Left ventricle myocardium superior (tissue), 1 donor: ENCODE measurements at places on chromosomes 16 and 17.

DNA sequence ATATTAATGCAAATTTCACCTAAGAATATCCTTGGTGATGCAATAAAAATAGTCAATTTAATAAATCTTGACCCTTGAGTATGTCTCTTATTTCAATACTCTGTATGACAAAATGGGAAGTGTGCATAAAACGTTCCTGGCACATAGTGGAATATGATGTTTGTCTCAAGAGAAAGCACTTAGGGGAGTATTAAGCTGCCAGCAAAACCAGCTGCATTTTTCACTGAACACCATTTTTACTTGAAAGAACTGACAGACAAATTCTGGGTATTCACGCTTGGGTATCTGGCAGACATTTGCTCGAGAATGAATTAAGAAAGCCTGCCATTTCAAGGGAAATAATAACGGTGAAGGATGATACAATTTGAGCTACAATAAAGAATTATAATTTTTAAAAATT, 364.8 kb downstream of the SOX9 start:
- no peak for DNase-seq

GRCh38 chr16:85899444-85899843, 482 bp downstream of the IRF8 start:
- DNase-seq = no peak

- DNase-seq = no peak
These were observed 28.6 kb downstream of the CEP95 start for GRCh38 chr17:64535357-64535756.

DNA sequence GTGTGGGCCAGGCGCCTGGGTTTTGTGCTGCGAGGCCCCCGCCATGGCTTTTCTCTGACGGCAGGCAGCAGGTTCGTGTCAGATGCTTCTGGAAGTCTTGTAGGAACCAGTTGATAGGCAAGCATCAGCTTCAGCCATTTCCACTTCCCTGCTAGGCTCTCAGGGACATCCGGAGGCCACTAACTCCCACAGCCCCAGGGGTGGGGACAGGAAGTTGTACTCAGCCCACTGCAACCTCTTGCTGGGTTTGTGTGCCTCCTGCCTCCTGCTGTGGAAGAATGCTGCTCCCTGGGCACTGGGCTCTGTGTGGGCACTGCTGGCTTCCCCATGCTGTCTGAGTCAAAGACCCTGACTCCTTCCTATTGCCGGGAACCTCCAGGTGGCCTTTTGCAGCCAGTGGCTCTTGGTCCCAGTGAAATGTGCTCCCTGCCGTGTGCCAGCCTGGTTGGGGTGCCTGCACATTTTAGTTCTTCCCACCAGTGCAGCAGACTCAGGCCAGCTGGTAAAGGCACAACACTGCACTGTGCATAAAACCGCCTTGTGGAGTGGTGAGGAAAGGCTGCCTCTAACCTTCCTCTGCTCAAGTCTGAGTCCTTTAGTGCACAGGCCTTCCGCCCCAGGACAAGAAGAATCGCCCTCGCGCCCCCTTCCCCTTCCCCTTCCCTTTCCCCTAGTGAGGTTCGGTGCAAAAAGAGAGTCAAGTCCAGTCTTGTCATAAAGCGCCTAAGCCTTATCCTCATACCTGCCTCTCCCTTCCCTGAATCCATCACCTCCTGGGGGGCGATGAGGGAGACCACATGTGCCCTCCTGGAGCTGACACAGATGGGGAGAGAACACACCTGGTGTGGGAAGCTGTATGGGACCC, 16.6 kb downstream of the LDHD start:
- peak; percentile 53 for DNase-seq

- peak; percentile 69 for DNase-seq
These were observed 11.5 kb upstream of the DUSP14 start for GRCh38 chr17:37478187-37478586.

DNA sequence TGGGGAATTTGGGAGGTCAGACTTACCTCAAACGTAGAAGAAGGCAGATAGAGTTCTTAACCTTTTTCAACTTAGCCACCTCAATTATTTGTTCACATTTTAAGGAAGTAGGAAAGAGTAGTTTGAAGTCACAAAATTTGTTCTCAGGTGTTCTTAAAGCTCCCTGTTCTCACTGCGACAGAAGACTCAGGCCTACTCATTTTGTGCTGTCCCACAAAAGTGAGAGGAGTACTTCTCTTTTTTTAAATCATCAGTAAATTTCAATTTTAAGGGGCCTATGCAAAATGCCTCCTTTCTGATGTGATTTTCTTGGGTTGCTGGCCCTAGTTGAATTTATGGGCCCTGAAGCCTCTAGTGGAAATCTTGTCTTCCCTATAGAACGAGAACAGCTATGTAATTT, 133.4 kb downstream of the MAP2K6 start:
- no peak for DNase-seq

GRCh38 chr16:27083861-27084261, 17.1 kb downstream of the C16orf82 start:
- DNase-seq = peak; percentile 38

- DNase-seq = no peak
These were observed 50.1 kb upstream of the DDX52 start for GRCh38 chr17:37693328-37693727.

GRCh38 chr16:82991966-82992675, 365.4 kb downstream of the CDH13 start:
- no peak for DNase-seq

GRCh38 chr16:67872631-67873434, at the start of gene EDC4:
Gene EDC4, plus strand, starts transcription at chr16:67873052. Its CDS starts 210 bp downstream, at chr16:67873262.
- peak; percentile 91 for DNase-seq

- DNase-seq = peak; percentile 75
These were observed 2.7 kb downstream of the CENPX start for GRCh38 chr17:82019690-82020571.

DNA sequence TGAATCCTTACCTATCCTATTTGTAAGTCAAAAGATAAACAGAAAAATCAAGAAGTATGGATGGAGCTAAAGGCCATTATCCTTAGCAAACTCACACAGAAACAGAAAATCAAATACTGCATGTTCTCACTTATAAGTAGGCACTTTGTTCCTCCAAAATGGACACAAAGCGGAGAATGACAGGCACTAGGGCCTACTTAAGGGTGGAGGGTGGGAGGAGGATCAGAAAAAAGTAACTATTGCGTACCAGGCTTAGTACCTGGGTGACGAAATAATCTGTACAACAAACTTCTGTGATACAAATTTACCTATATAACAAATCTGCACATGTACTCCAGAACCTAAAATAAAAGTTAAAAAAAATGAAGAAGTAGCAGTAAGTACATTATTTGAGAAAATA, 164.3 kb downstream of the PARN start:
- DNase-seq = no peak

DNA sequence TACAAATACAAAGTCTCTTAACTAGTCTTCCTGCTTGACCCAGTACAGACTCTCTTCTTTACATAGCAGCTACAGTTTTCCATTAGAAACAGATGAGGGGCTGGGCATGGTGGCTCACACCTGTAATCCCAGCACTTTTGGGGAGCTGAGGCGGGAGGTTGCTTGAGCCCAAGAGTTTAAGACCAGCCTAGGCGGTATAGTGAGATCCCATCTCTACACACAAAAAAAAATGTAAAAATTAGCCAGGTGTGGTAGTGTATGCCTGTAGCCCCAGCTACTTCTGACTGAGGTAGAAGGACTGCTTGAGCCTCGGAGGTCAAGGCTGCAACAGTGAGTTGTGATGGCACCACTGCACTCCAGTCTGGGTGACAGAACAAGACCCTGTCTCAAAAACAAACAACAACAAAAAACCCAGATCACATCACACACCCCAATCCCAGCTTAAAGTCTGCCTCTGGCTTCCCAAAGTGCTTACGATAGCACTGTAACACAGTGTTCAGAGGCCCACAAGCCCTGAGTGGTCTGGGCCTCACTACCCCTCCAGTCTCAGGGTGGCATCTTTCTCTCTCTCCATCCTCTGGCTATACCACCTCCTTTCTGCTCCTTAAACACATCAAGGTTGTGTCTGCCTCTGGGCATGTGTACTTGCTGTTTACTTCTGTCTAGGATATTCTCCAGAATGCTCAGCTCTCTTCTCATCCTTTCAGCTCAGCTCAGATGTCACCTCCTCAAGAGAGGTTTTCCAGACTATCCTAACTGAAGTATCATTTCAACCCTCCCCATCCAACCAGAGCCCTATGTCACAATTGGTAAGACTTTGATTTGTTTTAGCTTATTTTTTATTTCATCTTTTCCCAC, 4.0 kb downstream of the MMD start:
- no peak for DNase-seq

DNA sequence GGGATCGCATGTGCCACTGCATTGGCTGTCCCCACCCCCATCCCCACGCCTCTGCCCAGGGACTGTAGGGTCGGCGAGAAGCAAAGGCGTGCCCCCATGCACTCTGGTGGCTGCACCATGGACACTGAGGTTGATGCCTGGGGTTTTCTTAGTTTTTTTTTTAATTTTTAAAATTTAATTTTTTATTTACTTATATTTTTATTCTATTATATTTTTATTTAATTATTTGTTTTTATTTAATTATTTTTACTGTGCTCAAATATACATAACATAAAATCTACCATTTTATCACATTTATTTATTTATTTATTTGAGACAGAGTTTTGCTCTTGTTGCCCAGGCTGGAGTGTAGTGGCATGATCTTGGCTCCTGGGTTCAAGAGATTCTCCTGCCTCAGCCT, 57.4 kb downstream of the SOCS3 start:
- no peak for DNase-seq

GRCh38 chr16:51834133-51834532, 683.1 kb upstream of the SALL1 start:
- no peak for DNase-seq

GRCh38 chr17:46942441-46943217, 19.7 kb downstream of the GOSR2 start:
- peak; percentile 82 for DNase-seq

DNA sequence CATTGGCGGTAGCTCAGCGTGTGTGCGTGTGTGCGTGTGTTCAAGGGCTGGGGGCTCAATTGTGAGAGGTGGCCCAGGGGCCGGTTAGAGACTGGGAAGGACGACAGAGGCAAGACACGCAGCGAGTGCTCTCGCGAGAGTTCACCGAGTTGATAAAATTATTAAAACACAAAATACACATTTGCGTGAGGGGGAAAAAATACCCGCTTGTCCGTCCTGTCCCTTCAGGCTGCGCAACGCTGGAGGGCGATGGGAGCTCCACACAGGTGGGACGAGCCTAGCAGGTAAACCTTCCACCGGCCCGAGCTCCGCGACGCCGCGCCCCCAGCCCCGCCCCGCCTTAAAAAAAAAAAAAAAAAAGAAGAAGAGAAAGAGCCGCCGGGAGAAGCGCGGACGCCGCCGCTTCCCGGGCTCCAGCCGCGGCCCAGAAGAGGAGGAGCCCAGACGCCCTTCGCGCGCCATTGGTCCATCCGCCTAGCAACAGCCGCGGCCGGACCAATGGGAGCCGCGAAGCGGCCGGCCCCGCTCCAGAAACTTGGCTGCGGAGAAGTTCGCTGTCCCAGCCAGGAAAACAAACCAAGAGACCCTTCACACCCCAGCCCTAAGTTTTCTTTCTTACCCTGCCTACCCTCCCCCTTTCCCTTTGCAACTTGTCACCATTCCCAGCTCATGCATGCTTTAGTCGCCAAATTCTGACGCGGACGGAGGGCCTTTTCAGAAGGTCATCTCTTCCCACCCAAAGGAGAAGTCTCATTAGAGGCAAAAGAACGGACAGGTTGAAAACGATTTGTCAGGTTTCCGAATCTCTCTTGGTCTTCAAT, 169.9 kb upstream of the MAF start:
- DNase-seq = peak; percentile 96

DNA sequence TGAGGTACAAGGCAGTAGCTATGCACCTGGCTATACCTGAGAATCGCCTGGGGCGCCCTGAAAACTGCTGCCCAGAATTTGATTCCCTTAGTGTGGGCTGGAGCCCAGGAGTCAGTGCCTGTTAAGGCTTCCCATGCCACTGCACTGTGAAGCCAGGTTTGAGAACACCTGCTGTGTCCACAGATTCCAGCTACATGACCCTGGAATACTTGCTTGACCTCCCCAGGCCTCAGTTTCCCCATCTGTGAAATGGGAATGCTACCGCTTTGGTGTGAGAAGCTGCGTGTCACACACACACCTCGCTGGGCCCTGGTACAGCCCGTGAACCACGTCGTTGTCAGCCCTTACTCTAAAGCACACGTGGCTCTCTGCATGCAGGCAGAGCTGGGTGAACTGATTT, 271.0 kb downstream of the C16orf95 start:
- DNase-seq = no peak

- no peak for DNase-seq
These were observed 31.7 kb downstream of the GSPT1 start for GRCh38 chr16:11884035-11884434.

DNA sequence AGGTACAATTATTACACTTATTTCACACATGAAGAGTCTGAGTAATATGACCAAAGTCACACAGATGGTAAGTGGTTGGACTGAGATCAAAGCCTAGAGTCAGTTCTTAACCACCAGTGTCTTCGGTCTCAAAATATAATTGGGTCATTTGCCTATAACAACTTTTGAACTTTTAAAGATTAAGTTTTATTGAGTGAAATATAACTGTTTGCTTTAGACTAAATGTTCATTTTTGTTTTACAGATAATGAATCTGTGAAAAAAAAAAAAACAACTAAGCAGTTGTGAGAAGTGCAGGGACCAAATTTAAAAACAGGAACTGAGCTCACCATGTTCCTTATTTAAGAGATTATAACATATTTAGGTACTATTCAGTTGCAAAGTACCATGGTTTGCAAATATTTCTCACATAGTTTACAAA, 150.1 kb downstream of the ITFG1 start:
- no peak for DNase-seq

DNA sequence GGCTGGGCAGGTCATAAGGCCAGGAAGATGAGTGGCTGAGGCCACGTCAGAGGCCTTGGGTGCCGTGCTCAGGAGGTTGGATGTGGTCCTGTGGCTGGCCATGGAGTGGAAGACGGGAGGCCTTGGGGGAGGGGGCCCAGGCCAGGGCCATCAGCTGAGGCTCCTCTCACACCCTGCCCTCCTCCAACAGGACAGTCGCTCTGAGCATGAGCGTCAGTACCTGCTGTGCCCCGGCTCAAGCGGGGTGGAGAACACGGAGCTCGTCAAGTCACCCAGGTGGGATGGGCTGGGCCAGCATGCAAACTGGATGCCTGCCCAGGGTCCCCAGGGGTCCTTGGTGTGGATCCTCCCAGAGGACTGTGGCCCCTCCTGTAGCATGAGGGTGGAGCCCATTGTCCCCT, 19.2 kb downstream of the POLR3E start:
- no peak for DNase-seq

DNA sequence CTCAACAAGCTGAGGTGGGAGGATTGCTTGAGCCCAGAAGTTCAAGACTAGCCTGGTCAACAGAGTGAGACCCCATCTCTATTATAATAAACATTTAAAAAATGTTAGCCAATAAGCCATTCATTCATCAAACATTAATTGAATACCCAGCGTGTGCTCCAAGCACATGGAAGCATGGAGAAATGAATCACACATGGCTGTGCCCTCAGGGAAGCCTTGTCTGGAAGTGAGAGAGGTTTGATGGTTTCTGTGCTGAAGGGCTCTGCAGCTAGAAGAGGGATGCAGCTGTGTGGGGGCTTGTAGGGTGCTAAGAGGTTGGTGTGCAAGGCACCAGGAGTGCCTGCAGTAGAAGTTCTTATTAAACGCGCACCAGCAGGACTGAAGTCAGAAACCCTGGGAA, 11.2 kb downstream of the CYB5D2 start:
- no peak for DNase-seq

GRCh38 chr17:17142556-17142955, 63.6 kb downstream of the PLD6 start:
- DNase-seq = peak; percentile 23
